ENCODE measurements at places on chromosomes 1 and 21. TPM values are rescaled to one million over a fixed set of nuclear protein-coding genes. Genes with fewer than 3 reads are reported as not detected.

The ZBTB8OS gene
- 63.4 TPM for total RNA-seq

The KLHL17 gene
- total RNA-seq = 103 TPM

The GPA33 gene
- not detected for total RNA-seq

The PRKACB gene
- total RNA-seq = 11.2 TPM
